ENCODE measurements at places on chromosomes 2 and 18.

- no peak for DNase-seq
Measured at GRCh38 chr2:102074152-102074783, 68.3 kb upstream of the IL1R1 start.

DNA sequence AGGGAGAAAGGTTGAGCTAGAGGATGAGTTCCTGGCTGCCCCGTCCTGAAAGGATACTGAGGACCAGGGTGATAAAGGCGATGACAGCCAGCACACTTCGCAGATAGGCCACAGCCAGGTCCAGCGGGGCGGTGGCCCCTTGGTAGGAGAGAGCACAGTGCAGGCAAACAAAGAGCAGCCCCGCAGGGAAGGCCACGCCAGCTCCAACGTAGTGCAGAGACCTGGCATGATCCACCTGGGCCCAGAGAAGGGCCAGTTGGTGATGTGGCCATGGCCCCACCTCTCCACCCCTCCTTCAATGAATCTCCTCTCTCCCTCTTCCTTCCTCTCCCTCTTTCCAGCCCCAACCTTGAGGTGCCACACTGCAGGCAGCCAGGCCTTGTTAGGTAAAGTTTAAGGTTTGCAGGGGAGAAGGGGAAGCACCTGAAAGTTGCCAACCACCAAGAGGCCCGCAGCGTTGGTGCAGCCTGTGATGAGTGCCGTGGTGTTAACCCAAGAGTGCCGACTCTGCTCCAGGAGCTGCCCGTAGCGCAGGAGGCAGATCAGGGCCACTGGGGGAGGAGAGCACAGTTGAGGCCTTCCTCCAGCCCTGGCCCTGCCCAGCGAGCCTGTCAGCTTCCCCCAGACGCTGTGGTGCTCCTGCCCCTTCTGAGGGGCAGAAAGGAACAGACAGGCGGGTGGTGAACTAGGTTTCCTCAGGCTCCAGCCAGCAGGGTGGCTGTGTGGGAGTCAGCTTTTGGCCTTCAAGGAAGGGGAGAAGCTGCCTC, 2.8 kb downstream of the TMEM150A start:
- DNase-seq: no peak

DNA sequence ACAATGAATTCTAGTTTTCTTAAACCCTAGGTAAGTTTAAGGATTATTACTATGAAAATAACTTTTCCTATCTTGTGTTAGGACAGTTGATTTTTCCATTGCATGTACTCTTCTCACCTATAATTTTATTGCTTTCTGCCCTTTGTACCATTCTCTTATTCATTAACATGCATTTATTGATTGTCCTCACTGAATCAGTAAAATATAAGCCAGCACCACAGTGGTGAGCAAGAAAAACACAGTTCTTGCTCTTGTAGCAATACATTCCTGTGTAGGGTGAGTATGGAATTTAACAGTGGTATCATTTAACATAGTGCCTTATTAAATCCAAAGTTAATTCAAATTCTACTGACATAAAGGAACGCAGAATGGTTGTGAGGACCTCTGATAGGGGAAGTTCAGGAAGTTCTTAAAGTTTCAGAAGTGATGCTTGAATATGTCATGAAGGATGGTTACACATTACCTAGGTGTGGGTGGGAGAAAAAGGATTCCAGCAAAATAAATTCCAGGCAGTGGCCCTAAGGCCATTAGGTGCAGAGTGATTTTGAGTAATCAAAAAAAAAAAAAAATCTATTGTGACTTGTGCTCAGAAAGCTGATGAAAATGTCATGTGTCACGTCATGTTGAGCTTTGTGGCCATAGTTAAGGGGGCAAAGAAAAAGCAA, 104.7 kb upstream of the DSEL start:
- no peak for DNase-seq

- DNase-seq: no peak
Measured at GRCh38 chr2:62511636-62512035, 5.6 kb upstream of the TMEM17 start.

DNA sequence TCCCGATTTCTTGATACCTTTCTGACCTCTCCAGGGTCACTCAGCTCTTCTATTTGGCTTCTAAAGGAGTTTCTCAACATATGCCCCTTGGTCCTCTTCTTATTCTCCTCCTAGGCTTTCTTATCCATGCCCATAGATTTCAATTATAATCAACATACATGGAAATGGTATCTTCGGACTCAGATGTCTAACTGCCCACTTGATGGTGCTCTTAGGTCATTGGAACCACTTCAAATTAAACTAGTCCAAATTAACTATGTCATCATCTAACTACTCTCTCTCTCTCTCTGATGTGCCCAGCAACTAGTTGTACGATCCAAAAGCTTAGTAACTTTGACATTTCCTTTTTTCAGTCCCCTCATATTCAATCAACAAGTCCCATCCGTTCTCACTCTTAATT, 43.2 kb upstream of the GPR75 start:
- no peak for DNase-seq

GRCh38 chr2:183001948-183002347, 36.3 kb downstream of the NCKAP1 start:
- no peak for DNase-seq

DNA sequence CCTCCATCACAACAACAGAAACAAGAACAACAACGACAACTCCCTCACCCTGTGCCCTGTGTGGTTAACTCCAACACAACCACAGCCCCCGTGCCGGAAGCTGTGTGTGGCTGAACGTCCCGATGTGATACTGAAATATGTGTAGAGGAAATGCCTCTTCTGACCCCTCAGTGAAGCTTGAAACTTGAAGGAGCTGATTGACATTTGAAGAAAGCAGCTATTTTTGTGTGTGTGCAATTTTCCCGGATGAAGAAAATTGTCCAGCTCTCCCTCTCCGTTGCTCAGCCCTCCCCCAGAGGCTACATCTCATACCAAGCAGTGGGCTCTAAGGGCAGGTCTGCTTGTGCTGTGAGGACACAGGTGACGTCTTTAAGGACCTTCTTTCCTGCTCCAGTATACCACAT, 173.8 kb downstream of the ICOS start:
- DNase-seq: no peak

DNA sequence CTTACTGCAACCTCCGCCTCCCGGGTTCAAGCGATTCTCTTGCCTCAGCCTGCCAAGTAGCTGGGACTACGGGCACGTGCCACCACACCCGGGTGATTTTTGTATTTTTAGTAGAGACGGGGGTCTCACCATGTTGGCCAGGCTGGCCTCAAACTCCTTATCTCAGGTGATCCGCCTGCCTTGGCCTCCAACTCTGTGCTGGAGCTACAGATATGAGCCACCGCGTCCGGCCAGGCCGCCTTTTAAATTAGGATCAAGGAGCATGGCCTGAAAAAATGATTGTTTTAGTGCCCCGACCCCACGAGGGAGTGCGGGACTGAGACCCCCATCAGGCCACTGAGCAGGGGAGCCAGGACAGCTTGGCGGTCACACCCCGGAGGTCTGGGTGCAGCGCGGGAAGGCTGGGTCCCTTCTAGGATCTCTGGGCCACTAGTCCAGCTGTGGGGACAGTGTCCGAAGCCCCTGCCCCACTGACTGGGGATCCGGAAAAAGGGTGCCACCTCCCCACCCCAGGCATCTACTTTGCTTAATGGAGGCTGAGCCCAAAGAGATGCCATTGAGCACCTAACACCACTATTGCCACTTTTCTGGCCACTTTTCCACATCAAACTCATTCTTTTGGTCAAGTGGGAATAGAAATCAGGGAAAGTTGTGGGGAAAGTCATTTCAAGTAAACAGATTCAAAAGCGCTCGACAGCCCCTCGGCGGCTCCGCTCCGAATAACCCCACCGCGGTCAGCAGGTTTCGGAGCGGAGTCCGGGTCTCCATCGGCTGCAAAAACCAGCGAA, 19.7 kb upstream of the DNMT3A start:
- DNase-seq: no peak

DNA sequence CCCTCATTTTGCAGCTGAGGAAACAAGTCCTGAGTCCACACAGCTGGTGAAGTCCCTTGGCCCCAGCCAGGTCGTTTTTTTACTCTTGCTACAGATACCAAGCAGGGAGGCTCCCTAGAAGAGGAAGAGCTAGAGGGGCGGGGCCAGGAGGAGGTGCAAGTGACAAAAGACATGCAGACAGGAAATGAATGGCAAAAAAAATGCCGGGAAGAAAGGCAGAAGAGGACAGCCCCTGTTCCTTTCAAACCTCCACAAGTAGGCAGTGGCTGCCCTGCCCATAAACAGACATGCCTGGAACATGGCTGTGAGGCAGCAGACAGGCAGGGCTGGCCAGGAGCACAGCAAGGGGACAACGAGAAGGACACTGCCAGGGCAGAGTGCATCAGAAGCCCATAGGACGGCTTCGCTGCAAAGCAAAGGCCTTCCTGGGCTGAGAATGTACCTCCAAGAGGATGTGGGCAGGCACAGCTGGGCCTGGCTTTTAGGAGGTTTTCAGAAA, 108.7 kb downstream of the ZBTB7C start:
- no peak for DNase-seq

GRCh38 chr2:54012538-54013141, 41.8 kb upstream of the PSME4 start:
- no peak for DNase-seq

- no peak for DNase-seq
Measured at GRCh38 chr2:56185582-56186046, 1.8 kb downstream of the CCDC85A start.

- DNase-seq: no peak
Measured at GRCh38 chr2:182650704-182651103, 65.4 kb upstream of the DNAJC10 start.

- no peak for DNase-seq
Measured at GRCh38 chr18:21254576-21254975, 12.5 kb downstream of the GREB1L start.

DNA sequence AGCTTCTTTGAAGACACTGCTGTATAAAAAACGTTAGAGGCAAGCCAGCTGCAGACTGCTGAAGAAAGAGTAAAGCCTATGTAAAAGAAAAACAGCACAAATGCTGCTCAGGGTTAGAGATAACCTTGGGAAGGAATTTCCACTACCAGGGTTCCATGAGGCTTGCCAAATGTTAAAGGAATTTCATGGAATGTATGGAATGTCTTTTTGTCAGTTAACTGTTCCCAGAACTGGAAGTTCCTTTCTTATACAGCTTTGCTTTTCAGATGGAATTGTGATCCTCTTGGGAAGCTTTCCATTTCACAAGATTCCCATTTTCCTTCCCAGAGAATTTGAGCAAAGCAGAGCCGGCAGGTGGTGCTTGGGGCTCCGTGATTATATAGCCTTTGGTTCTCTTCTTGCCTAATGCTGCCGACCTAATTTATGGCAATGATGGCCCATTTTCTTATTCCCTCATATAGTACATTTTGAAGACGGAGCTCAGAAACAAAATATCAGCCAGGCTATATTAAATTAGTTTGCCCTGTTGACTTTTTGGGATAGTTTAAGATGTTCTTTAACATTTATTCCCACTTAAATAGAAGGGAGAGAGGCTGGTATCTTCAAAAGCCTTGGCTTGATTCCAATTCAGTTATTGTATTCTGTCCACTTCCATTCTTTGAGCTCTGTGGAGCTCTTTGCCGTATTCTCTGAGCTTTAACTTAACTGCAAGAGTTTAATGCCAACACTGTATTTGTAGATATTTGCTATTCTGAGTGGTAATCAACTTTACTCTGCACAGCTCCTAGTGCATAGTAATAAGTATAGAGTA, 162.3 kb downstream of the PHLPP1 start:
- DNase-seq: no peak

DNA sequence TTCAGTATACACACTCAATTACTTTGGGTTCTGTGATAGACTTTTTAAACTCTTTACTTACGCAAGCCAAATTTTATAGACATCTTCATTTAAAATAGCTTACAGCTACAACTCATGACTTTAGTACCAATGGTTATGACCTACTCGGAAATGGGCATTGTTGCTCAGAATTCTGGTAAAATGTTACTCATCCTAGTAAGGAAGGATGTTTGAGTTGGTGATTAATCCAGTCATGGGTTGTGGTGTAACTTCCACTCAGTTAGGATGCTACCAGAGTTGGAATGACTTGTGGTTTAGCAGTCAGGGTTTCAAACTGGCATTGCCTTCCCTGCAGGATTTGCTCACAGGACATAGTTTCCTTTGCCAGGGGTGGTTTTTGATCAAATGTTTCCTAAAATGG, 7.4 kb upstream of the NPC1 start:
- no peak for DNase-seq

GRCh38 chr2:133163111-133163510, 405.2 kb downstream of the NCKAP5 start:
- DNase-seq: no peak

GRCh38 chr18:29226213-29226612, 1049.3 kb upstream of the CDH2 start:
- DNase-seq: no peak

- DNase-seq: no peak
Measured at GRCh38 chr2:226631671-226632070, 167.9 kb downstream of the IRS1 start.

GRCh38 chr2:233402346-233402745, 48.1 kb downstream of the DGKD start:
- no peak for DNase-seq

DNA sequence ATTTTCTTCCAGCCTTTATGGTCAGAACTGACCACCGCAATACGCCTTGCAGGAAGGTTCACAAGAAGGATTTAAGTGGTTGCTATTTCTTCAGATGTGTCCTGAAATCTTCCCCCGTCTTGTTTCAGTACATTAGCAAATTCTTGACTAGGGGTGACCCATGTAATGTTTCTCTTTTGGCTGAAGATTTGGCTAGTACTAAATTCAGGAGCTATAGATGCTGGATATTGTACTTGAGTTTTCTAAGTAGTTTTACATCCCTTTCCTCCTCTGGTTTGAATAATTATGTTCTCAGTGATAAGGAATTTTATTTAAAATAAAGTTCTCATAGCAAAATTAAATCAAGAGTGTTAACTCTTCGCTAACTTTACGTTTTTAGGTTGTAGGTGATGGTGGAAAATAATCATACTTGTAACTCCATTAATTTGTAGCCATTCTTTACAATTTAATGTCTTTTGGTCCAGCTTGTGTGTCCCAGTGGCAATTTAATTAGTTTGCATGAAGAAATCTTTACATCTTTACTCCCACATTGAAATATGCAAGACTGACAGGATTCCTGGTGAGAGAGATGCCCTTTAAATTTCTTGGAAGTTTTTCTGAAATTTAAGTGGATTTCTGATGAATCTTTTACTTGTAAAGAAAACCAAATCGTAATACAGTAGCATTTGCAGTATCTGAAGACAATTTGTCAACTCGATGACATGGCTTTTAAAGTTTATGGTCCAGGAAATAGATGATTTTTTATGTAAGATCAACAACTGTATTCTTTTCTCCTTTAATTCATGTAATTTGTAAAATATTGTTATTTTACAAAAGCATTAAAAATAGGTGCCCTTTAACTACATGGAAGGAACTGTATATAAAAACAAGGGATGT, 2.8 kb downstream of the PHLPP1 start:
- no peak for DNase-seq

DNA sequence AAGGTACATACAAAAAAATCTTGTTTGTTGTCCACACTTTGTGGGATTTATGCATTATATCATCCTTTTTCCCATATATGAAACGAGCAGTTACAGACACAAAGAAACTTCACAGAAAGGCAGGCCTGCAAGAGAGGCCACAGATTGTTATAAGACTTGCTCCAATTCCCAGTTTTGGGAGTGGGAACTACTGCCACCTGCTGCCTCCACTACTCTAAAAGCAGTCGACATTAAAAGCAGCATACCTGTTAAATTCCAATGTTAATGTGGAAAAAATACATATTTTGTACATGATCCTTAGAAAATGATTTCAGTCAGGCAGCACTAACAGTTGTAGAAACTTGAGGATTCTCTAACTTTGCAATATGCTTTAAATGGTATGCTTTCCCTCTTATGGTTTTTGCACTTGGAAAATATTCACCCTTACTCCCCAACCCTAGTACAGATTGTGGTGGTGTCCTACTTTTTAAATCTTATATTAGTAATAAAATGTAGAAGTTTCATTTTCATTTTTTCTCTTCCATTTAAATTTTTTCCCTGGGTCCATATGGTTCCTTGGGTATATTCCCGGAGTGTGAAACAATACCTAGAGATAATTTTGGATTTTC, 37.9 kb downstream of the SLC38A11 start:
- no peak for DNase-seq

Measured in cerebellar nuclear complex (tissue), 1 donor.